ENCODE measurements at places on chromosomes 4 and X.

GRCh38 chr4:67366311-67366861, 178.9 kb downstream of the CENPC start:
- no peak for DNase-seq

- DNase-seq: no peak
Observed at GRCh38 chr4:122832732-122833131, 6.1 kb downstream of the FGF2 start.

- no peak for DNase-seq
Observed at GRCh38 chrX:106899276-106899675, 3.9 kb downstream of the RIPPLY1 start.

DNA sequence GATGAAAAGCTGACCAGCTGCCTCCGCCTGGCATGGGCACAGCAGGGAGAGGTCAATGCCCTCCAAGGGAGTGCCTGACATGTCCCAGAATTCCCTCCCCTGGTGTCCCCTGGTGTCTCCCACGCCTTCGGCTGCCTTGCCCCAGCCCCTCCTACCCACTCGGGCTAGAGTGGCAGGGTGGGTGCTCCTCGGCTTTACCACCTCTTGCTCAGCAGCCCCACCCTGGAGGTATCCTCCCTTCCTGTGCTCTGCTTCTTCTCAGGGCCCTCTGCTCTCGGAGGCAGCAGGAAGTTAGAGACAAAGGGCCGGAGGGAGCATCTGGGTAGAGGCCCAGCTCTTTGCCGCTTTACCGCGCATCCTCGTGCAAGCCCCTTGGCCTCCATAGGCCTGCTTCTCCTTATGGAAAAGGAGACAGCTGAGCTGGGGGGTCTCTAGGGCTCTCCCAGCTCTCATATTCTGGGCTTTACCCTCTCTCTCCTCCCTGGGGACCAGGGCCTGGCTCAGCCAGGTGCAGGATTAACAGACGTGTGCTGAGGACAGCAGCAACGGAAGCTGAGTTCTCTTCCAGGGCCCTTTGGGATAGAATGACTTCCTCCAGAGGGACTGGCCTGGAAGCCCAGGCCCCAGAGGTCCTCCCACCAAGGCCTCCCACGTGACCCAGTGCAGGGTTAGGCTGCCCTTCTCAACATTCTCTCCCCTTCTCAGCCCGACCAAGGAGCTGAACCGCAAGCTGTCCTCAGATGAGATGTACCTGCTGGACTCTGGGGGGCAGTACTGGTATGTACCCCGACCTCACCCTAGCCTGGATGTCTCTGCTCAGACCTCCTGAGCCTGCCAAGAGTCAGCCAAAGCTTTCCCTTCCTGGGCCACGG, 17.2 kb downstream of the XPNPEP2 start:
- DNase-seq: no peak

DNA sequence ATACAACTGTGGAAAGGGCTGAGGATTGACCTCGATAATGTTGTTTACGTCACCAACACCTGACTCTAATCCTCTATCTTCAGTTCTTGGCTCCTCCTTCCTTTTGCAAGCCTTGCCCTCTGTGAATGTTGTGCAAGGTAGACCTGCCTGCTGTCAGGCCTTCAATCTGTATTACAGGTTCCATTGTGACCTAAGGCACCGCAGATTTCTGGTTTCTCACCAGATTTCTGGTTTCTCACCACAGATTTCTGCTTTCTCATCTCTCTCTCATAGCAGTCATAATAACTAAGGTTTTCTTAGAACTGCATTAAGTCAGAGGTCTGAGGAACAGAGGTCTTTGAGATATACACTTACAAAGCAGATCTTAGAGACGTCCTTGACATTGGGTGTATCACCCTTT, 51.5 kb upstream of the ETNPPL start:
- DNase-seq: no peak

DNA sequence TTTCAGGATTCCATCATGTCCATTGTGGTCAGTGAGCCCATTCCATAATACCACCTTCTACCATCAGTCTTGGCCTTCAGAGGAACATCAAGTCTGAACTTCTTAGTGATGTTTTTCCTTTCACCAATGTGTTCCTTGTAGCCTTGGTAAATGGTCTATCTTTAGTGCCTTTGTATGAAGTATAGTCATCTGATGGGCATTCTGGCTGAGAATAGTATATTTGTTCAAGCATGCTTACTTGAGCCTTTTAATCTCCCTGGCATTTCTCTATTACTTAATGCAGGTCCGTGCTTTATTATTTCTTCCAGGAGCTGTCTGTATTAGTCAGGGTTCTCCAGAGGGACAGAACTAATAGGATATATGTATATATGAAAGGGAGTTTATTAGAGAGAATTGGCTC, 99.7 kb downstream of the TLL1 start:
- no peak for DNase-seq

All from GM03348 (cell line).